Activated T-helper 2 cell treated with anti-CD3 and anti-CD28 coated beads, Interferon-gamma antibody, Interleukin-2, Interleukin-4, amounts not matched to agents 10 μg/mL and 5 μg/mL and 100 μg/mL, durations not matched to agents 14 hours and 24 hours and 36 hours (primary cell): ENCODE measurements at places on chromosomes 2 and 18.

- DNase-seq: no peak
Measured at GRCh38 chr2:24317491-24317920, 42.8 kb downstream of the ITSN2 start.

- no peak for DNase-seq
Measured at GRCh38 chr2:36859366-36859792, 107.0 kb downstream of the STRN start.

GRCh38 chr2:6310256-6311215, 555.2 kb downstream of the CMPK2 start:
- no peak for DNase-seq

GRCh38 chr2:8234757-8235374, 447.0 kb upstream of the ID2 start:
- no peak for DNase-seq

DNA sequence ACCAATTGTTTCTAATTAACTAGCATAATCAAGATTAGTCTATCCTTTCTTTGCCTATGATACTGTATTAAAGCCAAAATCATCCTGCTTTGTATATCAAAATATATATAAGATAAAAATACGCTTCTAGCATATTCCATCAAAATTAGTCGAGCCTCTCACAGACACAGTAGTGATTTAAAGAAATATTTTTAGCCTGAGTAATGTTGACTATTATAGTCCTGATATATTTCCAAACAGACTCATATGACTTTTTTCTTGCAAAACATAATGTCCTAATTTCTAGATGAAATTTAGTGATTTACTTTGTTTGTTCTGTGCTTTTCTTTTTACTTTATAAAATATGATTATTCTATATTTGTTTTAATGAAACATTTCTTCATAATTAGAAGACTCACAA, 30.9 kb downstream of the FAP start:
- no peak for DNase-seq

DNA sequence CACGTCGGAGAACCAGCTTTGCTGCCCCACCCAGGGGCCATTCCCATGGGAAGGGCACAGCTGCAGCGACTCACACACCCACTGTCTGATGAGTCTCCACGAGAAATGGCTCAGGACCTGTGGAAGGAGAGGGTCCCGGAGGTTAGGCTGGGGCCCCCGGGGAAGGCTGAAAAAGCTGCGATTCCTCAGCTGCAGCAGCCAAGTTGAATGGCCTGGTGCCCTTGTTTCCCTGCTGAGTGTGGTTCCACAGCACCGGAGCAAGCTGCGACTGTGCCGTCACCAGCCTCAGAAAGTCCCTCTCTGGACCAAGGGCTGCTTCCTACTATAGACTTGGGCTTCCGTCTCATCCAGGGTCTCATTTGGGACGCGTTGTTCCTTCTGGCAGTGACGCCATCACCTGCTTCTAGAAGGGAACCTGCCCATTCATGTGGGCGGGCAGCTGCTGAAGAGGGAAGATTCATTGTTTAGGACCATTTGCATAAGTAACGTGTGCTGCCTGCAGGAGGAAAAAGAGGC, 180.2 kb downstream of the INHBB start:
- no peak for DNase-seq

- no peak for DNase-seq
Measured at GRCh38 chr2:38075507-38076151, at the start of gene CYP1B1. CYP1B1 (minus strand) TSS chr2:38076151; CDS start chr2:38075388, 763 bp downstream.

DNA sequence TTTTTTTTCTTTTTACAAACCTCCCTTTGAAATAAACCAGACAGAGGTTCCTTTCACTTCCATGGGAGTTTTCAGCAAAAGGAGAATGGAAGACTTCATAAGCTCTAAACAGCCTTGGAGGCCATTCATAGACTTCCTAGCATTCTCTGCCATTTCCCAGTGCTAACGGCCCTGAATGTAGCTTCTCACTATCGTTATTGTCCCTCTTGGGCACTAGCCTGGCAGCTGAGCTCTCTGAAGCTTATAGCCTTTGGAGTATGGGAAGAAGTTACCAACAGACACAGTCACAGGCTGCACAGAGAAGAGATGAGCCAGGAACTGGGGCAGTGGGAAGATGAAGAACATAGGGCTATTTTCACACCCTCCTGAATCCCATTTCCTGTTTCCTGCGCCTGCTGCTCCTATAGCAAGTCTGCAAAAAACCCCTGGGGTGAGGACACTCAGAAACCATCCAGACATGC, 29.1 kb upstream of the EPC2 start:
- DNase-seq: no peak

GRCh38 chr18:63301434-63301833, 18.1 kb downstream of the BCL2 start:
- no peak for DNase-seq

DNA sequence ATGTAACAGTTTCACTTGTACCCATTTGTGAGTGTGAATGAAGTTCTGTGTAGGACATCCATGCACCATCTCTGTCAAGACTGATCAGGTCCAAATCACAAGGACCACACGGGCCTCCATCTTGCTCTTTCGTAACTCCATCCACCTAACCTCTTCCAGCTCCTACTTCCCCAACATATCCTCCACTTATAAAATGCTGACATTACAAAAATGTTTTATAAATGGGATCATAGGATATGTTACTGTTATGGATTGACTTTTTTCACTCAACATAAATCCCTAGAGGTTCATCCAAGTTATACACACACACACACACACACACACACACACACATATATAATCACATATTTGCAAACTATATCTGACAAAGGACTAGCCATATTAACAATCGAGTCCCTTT, 476.8 kb downstream of the ZNF516 start:
- no peak for DNase-seq

GRCh38 chr2:101802329-101802728, 104.8 kb downstream of the MAP4K4 start:
- no peak for DNase-seq

GRCh38 chr2:215879977-215880940, 133.1 kb downstream of the MREG start:
- no peak for DNase-seq
